Thoracic aorta endothelial cell (primary cell): ENCODE measurements at places on chromosomes 11 and 22. TPM values are rescaled to one million over a fixed set of nuclear protein-coding genes. Genes with fewer than 3 reads are reported as not detected.

The TSKU gene
- 9.3 and 15.1 TPM in 2 replicates for total RNA-seq

The FDXACB1 gene
- 3.3 and 4.2 TPM in 2 replicates for total RNA-seq

The RIMBP3C gene
- not detected in 2 replicates for total RNA-seq

The TREH gene
- total RNA-seq: not detected in 2 replicates

The PIK3IP1 gene
- 4.1 and 5.2 TPM in 2 replicates for total RNA-seq
